Body of pancreas (tissue), 4 donors: ENCODE measurements at places on chromosomes 12 and 14.

DNA sequence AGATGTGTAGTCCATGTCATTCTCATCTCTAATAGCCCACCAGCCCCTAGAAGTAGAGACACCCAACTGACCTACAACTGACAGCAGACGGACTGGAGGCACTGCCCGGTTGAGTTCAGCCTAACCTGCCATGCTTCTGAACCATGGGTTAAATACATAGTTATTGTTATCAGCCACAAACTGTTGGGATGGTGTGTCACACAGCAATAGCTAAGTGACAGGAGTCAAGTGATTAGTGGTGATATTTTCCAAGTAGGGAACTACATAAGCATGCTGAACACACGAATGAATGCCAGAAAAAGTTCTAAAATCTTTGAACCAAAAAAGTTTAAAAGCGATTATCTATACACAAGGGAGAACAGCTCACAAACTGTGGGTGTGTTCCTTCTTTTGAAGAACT lies 80.1 kb downstream of the SYNE3 start:
- DNase-seq = no peak

GRCh38 chr12:47652521-47653234 lies 53.2 kb downstream of the RPAP3 start:
- peak; percentile 28 for DNase-seq

DNA sequence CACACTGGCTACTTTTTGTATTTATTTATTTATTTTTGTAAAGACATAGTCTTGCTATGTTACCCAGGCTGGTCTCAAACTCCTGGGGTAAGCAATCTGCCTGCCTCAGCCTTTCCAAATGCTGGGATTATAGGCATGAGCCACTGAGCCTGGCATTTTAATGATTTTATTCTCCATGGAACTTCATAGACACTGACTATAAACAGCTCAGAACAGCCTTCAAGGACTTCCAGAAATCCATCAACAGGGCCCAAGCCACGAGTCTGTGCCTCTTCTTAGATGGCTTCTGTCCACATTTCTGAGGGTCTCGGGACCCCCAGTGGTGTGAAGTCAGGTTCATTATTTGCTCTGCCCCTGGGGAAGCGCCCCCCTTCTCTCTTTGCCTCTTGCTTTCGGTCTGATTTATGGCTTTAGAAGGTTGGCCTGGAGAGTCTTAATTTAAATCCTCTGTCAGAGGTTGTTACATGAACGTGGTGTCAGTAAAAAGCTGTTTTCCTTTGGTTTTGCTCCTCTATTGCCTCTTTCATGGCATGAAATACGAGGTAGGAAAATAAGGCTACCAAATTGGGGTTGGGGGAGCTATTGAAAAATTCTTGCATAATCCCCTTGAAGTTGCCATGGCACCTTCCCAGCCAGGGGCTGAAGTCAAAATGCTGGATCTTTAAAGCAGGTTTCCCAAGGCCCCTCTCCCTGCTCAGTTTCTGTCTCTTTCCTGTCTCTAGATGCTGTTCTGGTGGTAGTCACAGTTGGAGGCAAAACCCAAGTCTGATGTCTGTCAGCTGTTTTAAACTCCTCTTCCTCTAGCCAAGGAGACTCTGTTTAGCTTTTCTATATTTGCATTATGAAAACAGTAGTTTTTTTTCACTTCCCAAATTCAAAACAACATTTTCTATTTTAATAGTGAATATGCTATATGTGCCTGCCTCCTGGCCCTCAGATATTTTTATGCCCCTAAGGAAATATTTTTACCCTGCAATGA lies 129.4 kb downstream of the SMOC1 start:
- no peak for DNase-seq

GRCh38 chr14:61145903-61146481 lies 135.1 kb downstream of the TMEM30B start:
- no peak for DNase-seq

DNA sequence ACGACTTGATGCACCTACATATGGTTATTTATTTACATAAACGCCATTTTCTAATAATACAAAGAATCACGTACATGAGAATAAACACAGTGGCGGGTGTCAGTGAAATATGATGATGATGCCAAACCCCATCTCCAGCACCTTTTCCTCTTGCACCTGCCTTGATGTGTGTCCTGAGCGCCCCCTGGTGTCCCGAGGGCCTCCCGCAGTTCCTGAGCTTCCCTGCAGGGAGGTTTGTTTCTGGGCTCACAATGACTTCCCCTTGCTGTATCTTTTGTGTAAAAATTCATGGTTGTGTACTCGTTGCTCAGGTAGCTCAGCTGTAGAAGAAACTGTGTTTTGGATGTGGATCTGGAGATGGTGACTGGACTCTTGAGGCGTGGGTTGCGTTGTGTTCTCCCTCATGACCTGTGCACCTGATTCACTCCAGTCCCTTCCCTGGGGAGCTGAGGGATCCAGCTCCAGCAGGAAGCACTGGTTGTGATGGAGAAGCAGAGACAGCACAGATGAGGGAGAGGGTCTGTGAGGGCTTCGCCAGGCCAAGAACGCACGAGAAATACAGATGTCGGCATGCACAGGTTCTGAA lies 1037.8 kb downstream of the TMEM121 start:
- peak; percentile 37 for DNase-seq
